ENCODE measurements at places on chromosomes 1 and 21. TPM values are rescaled to one million over a fixed set of nuclear protein-coding genes. Genes with fewer than 3 reads are reported as not detected.

RNF186 gene
- not detected for total RNA-seq

SLAMF6 gene
- not detected for total RNA-seq

MNDA gene
- 11.1 TPM for total RNA-seq

ACOT11 gene
- 87.0 TPM for total RNA-seq

MARK1 gene
- 5.7 TPM for total RNA-seq

PSMA5 gene
- total RNA-seq: 37.1 TPM

ZNF683 gene
- not detected for total RNA-seq

PROK1 gene
- total RNA-seq: not detected

PLPPR5 gene
- not detected for total RNA-seq

OR2AK2 gene
- not detected for total RNA-seq

AGMAT gene
- 0.14 TPM for total RNA-seq

TM2D1 gene
- 35.9 TPM for total RNA-seq

GMEB1 gene
- 13.8 TPM for total RNA-seq

- DNase-seq: no peak
These were observed 202.3 kb downstream of the KIF26B start for GRCh38 chr1:245356891-245357585.

GRCh38 chr1:63405987-63406386 is 38.6 kb downstream of the ALG6 start:
- no peak for DNase-seq

DNA sequence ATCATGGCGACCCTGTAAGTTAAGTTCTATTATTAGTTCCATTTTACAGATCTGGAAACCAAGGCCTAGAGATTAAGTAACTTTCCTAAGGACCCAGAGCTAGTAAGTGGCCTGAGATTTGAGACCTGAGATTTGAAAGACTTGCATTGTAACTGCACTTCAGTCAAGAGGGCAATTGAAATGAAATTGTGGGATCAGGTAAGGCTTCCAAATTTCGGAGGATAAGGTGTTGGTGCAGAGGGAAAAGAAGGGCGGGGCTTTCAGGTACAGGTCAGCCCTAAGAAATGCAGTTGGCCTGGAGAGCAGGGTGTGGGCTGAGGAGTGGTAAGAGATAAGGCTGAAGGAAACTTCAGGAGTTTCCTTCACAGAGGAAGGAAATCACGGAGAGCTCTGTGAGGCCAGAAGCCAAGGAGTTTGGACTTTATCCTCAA is 51.1 kb downstream of the SLC16A1 start:
- peak; percentile 88 for DNase-seq

GRCh38 chr1:94765958-94766357 is 54.2 kb upstream of the SLC44A3 start:
- no peak for DNase-seq

GRCh38 chr21:38343691-38344090 is 86.9 kb downstream of the KCNJ15 start:
- peak; percentile 91 for DNase-seq

DNA sequence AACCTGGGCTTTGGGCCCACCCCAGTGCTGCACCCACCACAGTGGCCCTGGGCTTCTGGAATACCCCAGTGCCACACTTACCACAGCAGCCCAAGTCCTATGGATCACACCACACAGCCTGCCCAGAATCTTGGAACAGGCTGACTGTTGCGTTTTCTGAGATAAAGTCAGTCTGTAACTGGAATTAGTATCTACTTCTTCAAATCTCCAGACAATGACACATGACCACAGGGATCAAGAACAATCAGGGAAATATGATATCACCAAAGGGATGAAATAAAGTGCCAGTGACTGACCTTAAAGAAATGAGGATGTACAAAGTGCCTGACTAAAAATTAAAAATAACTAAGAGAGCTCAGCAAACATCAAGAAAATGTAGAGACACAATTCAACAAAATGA is 239.7 kb upstream of the PLD5 start:
- DNase-seq: no peak

GRCh38 chr21:19198801-19199200 is 795.2 kb upstream of the TMPRSS15 start:
- DNase-seq: no peak

- DNase-seq: no peak
These were observed 9.6 kb downstream of the CFAP45 start for GRCh38 chr1:159890390-159890789.

DNA sequence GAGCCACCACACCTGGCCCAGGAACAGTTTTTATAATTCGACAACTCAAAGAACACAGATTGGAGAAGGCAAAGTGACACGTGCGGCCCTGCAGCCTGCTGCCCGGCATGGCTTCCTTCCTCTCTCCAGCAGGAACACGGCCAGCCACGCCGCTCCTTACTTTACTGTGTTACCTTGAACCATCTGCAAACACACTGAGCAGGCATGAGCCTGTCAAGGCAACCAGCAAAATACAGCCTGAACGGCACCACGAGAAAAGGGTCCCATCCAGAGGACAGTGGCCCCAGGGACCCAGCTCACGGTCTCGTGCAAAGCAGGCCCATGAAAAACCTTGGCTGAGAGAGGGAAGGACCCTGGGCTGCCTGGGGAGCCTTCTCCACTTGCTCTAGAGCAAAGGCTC is 38.8 kb downstream of the NPHP4 start:
- no peak for DNase-seq

DNA sequence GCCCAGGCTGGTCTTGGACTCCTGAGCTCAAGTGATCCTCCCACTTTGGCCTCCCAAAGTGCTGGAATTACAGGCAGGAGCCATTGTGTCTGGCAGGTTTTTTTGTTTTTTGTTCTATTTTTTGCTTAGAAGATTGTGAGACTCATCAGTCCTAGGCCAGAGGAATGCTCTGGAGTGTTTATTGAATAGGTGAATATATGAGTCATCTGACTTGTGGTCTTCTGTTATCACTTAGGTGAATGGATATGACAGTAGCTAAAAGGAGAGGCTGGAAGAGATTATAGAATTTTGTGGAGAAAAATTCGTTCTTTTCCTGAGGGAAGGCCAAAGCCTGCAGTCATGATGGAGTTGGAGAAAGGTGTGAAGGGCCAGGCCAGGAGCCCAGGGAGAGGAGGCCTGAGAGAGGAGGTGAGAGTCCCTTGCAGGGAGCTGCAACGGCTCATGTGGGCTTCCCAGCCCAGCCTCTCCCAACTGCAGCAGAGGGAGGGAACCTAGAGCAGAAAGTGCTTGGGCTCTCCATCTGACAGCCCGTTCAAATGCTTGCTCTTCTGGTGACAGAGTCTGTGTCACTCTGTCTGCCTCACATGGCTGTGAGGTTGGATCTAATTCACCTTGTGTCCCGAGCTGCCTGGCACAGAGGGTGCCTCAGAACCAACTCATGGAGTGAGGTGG is 31.6 kb upstream of the ACOT11 start:
- DNase-seq: no peak

GRCh38 chr1:231774719-231775335 is 148.2 kb downstream of the DISC1 start:
- DNase-seq: no peak

DNA sequence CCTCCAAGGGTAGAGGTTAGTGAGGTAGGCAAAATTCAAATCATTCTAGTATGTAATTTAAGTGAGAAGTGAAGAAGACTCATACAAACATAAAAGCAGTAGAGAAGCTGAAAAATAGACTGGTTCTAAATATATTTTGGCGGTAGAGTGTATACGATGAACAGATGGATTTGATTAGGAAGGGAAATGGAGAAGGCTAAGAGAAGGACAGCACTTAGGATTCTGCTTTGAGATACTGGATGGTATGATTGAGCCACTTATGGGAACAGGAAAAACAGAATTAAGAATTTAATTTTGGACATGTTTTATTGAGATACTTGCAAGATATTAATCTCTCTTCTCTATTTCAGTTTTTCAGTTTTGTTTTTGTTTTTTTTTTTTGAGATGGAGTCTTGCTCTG is 60.1 kb downstream of the EPB41 start:
- DNase-seq: no peak

DNA sequence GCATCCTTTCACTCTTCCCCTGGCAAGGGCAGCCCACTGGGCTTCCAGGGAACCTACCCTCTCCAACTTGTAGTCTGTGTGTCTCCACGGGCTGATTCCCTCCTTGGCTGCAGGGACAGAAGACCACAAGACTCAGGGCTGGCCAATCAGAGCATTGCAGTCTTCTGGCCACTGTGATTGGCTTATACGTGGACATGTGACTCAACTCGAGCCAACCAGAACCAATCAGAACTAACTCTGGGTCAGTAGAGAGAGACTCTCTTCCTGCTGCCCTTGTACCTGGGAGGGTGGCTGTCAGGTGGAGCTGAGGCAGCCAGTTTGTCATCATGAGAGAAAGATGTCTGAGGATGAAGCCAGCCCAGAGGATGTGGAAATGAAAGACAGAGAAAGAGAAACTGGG is 64.0 kb downstream of the DHRS3 start:
- DNase-seq: no peak

DNA sequence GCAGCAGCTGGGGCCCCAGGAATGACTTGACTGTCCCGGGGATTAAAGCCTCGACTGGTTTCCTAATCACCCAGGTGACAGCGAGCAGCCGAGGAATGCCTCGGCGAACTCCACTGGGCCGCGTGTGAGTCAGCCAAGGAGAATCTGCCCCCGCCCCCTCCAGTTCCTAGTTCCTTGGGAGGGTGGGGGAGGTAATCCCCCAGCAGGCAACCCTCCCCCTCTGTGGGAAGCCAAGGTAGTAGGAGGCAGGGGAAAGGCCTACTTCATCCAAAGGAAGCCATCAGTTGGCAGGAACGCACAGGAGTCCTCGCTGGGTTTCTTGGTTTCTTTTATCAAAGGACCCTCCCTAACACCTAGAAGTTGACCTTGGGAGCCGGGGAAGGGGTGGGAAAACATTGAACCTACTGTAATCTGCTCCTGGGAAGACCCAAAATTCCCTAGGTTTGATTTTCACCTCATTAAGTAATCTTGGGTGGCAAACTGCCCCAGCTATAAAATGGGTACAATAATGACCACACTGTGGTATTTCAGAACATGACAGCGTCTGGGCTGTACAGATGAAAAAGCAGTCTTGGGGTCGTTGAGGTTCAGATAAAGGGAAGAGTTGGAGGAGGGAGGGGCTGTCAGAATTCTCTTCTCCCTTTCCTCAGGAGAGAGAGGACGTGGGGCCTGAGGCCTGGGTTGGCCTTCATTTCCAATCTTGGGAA is 1.4 kb downstream of the TENT5B start:
- DNase-seq: peak; percentile 58

- no peak for DNase-seq
These were observed 175.9 kb downstream of the DYRK1A start for GRCh38 chr21:37542512-37542911.

GRCh38 chr1:100137602-100138001 is 4.6 kb downstream of the TRMT13 start:
- no peak for DNase-seq

DNA sequence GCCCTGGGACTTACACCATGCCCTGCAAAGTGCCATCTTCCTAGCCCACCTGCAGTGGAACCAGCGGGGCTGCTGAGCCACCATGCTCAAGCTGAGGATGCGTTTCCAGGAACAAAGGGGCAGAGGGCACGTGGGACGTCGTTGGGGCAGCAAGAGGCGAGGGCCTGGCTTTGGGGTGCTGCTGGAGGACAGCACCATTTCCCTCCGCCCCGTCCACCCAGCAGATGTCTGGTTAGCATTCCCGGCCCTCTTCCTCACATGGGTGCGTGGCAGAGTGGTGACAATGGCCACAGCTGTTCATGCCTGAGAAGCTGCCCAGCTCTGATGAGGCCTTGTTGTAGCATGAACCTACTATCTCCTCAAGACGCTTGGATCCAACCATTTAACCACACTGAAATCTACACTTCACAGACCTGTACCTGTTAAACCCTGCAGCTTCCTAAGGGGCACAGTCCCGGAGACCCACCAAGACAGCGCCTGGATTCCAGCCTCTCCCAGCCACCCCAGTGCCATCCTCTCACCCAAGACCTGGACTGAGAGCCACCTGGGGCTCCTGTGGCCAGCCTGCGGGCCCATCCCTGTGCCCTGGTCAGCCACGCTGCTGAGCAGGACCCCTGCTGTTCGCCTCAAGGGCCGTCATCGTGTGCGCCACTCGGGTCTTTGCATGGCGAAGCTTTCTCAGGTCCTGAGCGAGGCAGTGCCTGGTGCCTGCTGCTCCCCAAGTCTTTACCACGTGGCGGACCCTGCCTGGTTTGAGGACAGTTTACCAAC is 33.2 kb downstream of the SLC45A1 start:
- no peak for DNase-seq

DNA sequence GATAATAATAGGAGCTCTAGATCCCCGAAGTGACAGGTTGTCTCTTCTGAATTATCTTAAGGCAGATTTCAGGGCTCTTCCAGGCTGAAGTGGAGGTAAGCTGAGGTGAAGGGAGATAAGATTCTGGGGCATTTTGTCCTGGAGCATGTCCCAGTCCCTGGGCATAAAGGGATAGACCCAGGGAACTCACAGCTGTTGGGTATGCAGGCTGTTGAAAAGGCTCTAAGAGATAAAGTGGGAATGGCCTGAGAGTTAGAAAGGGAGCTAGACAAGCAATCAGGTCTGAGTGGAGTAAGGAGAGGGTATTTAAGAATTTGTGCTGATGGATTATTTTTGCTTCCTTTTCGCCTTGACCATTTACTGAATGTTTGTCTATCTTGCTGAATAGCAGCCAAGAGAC is 123.7 kb downstream of the NOS1AP start:
- no peak for DNase-seq

GRCh38 chr1:165734906-165735305 is 33.8 kb downstream of the TMCO1 start:
- no peak for DNase-seq

DNA sequence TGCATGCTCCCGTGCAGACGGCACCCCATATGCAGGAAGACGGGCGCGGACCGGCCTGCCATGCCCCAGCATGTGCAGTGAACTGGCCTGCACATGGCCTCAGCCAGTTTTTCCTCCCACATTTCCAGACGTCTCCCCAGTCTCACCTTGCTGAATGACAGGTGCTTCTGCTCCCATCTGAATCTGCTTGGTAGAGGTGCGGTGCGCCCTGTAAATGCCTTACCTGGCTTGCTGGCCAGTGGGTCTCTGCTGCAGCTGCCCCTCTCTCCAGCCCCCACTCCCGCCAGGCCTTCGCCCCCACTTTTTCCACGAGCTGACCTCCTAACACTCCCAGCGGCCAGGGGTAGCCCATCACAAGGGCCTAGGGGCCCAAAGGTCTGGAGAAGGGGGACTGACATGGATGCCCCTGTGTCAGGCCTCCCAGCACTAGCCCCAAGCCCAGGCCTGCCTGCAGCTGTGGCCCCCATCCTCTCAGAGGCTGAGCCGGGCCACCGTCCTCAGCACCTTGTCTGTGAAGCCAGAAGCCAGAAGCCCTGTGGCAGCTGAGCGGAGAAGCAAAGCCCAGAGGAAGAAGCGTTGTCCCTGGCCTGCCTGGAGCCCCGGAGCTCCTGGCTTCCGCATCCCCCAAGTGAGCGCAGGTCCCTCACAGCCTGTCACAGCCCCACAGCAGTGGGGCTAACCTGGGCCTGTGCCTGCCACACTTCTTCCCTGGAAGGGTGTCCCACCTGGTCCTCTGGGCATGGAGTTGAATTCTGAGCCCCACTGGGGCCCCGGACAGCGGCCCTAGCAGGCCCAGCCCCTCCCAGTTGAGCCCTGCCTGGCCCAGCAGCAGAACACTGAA is 3.7 kb upstream of the SLC19A1 start:
- no peak for DNase-seq

DNA sequence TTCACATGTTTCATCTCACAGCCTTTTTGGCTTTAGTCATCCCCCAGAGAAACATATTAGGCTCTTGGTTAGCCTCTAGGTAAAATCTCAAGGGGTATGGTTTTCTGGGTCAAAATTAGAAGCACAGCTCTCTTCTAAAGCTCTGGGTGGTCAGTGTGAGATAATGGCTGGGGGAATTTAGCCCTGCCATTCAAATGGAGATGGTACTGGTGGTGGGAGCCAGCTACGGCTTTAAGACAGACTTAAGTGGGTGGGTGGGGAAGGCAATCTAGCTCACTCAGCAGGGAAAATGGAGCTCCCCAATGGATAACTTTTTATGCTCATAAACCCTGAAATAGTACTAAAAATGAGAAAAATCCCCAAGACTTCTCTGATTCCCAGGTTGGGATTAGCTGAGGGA is 5.7 kb downstream of the TEX38 start:
- no peak for DNase-seq
